ENCODE measurements at places on chromosomes 4 and X.
A peak's percentile ranks its signal among the peaks of the same experiment; 100 is the strongest.

DNA sequence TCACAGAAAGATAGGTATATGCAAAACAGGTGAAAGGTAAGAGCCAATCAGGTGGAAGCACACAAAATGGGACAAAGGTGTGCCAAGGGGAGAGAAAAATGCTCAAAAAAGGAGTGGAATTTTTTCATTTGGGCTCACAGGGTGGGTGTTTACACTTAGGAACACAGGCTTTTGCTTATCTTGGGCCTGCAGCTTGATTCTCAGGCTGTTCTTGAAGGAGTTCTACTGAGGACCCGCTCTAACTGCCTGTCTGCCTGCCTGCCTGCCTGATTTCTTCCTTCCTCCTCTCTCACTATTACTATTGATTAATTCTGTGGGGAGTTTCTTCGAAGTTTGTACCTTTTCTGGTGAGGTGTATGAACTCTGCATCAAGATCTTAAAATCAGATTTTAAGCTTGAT, 120.3 kb upstream of the CTSO start:
- no peak for DNase-seq

DNA sequence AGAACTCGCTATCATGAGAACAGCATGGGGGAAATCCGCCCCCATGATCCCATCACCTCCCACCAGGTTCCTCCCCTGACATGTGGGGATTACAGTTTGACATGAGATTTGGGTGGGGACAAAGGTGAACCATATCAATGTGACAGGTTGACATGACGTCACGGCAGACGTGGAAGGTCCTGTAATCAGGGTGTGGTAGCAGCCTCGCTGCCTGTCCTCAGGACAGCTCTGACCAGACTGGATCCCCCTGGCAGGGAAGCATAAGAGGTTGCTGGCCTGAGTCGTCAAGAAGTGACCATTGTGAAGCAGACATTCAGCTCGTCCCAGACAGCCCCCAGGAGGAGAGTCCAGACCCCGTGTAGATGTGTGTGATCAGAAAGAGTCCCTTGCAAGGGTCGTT, 104.6 kb downstream of the TNIP2 start:
- no peak for DNase-seq

DNA sequence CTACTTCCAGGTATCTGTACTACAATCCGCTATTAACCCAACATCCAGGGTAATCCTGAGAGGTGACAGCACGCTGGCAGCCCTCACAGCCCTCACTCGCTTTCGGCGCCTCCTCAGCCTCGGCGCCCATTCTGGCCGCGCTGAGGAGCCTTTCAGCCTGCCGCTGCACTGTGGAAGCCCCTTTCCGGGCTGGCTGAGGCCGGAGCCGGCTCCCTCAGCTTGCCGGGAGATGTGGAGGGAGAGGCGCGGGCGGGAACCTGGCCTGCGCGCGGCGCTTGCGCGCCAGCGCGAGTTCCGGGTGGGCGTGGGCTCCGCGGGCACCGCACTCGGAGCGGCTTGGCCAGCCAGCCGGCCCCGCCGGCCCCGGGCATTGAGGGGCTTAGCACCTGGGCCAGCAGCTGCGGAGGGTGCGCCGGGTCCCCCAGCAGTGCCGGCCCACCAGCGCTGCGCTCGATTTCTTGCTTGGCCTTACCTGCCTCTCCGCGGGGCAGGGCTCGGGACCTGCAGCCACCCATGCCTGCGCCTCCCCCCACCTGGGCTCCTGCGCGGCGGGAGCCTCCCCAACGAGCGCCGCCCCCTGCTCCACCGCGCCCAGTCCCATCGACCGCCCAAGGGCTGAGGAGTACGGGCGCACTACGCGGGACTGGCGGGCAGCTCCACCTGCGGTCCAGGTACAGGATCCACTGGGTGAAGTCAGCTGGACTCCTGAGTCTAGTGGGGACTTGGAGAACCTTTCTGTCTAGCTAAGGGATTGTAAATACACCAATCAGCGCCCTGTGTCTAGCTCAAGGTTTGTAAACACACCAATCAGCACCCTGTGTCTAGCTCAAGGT, 87.3 kb downstream of the PRSS12 start:
- DNase-seq, result no peak

- no peak for DNase-seq
These were observed 498.0 kb upstream of the BOD1L1 start for GRCh38 chr4:14125375-14126129.

GRCh38 chr4:90419124-90419711, 292.0 kb downstream of the CCSER1 start:
- no peak for DNase-seq

DNA sequence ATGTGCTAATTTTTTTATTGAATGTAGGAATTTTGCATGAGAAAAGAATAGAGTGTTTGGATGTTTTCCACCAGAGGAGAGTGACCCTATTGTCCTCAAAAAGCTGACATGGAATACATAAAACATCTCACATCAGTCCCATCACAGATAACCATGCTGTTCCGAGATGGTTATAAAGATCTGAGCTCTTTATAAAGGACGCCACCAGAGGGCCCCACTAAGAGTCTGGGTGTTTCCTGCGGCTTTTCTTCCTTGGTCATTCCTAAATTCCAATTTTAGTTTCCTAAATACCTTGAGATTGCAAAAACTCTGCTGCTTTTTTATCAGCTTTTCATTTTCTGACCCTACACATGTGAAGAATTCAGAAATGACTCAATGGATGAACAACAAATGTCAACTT, 504.5 kb upstream of the FRG1 start:
- DNase-seq, result no peak

DNA sequence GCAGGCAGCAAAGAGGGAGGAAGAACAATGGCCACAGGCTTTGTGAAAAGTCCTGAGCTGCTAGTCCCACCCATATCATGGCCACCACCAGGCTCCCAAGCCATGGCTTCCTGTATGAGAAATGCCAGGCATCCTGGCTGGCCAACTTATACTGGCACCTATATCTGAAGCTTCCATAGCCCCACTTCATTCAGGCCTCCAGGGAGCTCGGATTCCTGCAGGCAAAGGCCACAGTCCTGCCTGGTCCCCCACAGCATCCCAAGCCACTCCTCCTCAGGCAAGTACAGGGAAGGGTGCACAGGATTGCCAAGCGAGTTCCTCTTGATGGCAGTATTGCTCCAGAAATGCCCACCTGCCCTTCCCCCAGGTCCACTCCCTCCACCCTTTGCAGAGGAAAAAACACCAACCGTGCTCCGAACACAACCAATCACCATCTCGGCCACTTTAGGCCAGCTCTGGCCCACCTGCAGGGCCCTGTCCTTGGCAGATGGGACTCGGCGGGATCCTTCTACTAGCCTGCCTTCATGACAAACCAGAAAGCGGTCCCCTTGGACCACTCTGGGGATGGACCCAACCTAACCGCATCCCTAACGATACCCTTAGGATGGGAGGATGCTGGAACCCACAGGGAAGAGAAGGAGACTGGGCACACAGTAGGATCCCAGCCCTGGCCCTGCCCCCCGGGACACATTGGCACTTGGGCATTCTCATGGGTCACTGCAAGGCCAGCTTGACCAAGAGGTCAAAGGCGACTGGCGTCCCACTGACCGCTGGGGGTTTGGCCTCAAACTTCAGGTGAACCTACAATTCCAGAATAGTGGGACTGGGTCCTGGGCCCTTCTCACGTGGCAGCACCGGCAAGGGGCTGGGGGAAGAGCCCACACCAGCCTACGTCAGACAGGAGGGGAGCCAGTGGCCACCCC, 220.4 kb upstream of the AGTR2 start:
- DNase-seq, result peak; percentile 20

GRCh38 chr4:38030023-38030422, 69.8 kb downstream of the PTTG2 start:
- DNase-seq, result no peak

DNA sequence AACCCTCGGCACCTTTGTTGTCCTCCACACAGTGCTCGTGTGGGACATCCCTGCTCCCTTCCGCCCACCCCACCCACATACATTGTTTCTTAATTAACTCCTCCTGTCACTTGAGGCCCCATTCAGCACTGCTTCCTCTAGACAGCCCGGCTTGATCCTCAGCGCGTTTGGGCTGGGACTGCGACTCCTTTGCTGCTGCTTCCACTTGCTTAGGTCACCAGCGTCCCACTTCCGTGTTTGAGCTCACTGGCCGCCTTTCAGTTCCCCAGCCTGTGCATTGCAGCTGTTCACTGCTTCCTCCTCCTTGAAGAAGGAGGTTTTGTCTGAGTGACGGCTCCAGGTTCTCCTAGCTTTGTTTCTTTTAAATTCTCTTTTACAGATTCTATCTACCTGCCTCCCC, 16.1 kb downstream of the RNF4 start:
- no peak for DNase-seq

GRCh38 chrX:146658379-146658778, 151.2 kb upstream of the CXorf51B start:
- DNase-seq, result no peak

GRCh38 chrX:119189115-119189514, 47.0 kb upstream of the PGRMC1 start:
- no peak for DNase-seq

DNA sequence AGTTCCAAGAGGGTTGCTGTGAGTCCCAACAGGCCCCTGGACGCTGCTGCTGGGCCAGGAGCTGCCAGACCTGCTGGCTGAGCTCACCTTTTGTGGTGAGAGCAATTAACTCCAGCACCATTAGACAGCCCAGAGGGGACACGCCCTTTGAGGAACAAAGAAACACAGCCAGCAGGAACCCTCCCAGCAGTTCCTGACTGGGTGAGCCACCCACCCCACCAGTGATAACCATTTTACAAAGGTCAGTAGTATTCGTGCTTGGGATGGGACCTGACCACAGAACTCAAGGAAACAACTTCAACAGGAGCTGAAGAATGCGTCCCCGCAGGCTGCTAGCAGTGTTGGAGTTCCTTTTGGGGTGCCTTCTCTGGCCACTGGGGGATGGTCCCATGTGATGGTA, 38.8 kb upstream of the AFAP1 start:
- DNase-seq, result peak; percentile 53

DNA sequence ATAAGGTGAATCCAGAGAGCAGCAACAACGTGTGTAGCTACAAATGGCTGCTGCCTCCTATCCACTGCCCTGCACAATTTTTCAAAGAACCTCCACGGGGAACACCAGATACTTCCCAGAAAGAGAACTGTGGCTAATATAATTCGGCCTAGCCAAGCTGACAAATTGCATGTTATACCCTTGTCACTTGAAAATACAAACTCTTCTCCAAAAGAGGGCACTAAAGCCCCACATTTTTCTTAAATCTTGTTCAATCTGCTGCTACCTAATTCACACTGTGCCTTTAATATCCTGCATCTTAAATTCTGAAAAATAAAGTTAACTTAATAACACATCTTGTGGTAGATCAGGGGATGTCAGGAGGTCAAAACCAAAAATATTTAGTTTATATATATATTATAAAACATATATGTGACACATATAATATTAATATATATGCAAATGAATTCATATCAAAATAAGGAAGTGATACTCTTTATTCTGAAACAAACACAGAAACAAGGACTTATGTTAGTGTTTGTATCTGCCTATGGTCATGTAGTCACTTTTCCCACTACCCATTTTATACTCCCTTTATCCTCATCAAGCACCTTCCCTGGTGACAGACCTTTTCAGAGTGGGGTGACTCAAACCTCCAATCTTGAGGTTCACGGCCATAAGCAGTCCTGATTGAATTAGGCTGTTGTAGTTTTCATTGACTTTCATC, 24.1 kb downstream of the CT45A1 start:
- no peak for DNase-seq

- DNase-seq, result no peak
These were observed 26.1 kb upstream of the TET2 start for GRCh38 chr4:105120626-105121025.
